Common myeloid progenitor, CD34-positive (primary cell): ENCODE measurements at places on chromosomes 3 and 15.
A peak's percentile ranks its signal among the peaks of the same experiment; 100 is the strongest.

DNA sequence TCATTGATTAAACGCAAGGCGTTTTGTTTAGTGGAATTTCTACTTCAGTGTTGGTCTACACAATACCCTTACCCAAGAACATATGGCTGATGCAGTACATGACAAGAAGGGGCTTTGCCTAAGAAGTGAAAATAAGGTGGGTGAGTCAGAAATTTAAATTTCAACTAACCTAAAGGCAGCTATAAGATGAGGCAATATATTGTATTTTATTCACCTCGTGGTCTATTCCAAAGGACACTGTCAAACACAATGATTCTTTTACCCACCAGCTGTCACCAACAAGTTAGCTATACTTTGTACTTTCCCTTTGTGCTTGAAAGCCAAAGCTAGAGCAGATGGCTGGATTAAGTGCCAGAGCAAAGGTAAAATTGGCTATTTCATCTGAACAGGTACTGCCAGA, 10.9 kb upstream of the SETMAR start:
- peaks cover 13% of the 10 kb centered on the region for H3K4me1 ChIP-seq
- H3K36me3 ChIP-seq = no peaks in the 10 kb centered on the region
- no peak overlapping the region for H3K27ac ChIP-seq
- H3K27me3 ChIP-seq = no peaks in the 10 kb centered on the region

- H3K27ac ChIP-seq = no peak overlapping the region
- no peaks in the 10 kb centered on the region for H3K4me1 ChIP-seq
- H3K36me3 ChIP-seq = peaks cover 18% of the 10 kb centered on the region
- no peak overlapping the region for H3K4me3 ChIP-seq
- no peaks in the 10 kb centered on the region for H3K27me3 ChIP-seq
- DNase-seq = no peak
Measured at GRCh38 chr15:22815766-22816165, 22.7 kb upstream of the NIPA2 start.

- DNase-seq = peak; percentile 28
- H3K4me1 ChIP-seq = no peaks in the 10 kb centered on the region
- H3K4me3 ChIP-seq = no peak overlapping the region
- H3K36me3 ChIP-seq = no peaks in the 10 kb centered on the region
- H3K27ac ChIP-seq = no peak overlapping the region
- no peaks in the 10 kb centered on the region for H3K27me3 ChIP-seq
Measured at GRCh38 chr3:153291059-153291685, 129.1 kb downstream of the RAP2B start.

DNA sequence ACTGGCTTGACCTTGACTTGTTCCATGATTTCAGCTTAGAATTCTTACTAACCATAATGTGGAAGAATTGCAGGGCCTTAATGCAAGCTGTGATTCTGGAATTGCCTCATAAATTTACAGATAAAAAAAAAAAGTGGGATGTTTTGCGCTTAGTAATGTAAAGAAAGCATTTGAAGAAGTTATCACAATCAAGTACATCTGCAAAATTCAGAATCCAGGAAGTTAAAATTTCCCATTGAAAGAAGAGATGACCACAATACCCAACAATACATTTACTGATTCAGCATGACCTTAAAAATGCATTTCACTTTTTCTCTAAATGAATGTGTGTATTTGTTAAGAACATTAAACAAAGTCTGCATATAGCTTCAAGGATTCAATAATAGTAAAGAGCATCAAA, 65.1 kb upstream of the CCNL1 start:
- H3K36me3 ChIP-seq = no peaks in the 10 kb centered on the region
- H3K27me3 ChIP-seq = no peaks in the 10 kb centered on the region
- no peak overlapping the region for H3K27ac ChIP-seq
- no peaks in the 10 kb centered on the region for H3K4me1 ChIP-seq
- DNase-seq = no peak
- H3K4me3 ChIP-seq = no peak overlapping the region

- H3K27ac ChIP-seq = no peak overlapping the region
- no peak overlapping the region for H3K4me3 ChIP-seq
- peaks cover 2% of the 10 kb centered on the region for H3K36me3 ChIP-seq
- no peaks in the 10 kb centered on the region for H3K4me1 ChIP-seq
Measured at GRCh38 chr3:198022604-198023003, 62.6 kb downstream of the LMLN start.

- no peak overlapping the region for H3K27ac ChIP-seq
- H3K36me3 ChIP-seq = no peaks in the 10 kb centered on the region
- DNase-seq = no peak
- H3K27me3 ChIP-seq = peaks cover 2% of the 10 kb centered on the region
Measured at GRCh38 chr3:128568602-128569490, 75.8 kb upstream of the GATA2 start.

DNA sequence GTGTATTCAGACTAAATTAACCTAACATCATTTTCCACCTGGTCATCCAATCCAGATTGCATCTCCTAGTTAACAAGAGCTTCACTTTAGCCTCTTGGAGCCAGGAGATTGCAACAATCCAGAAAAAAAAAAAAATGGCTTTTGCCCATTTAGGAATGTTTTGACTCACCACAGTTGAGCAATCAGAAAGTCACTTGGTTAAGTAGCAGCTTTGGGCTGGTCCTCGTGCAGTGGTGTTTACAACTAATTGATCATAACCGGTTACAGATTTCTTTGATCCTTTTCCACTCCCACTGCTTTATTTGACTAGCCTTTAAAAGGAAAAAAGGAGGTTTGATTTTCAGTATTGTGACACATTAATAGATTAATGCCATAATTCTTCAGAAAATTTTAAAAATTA, 688.8 kb upstream of the CCDC54 start:
- H3K36me3 ChIP-seq = no peaks in the 10 kb centered on the region
- no peak overlapping the region for H3K27ac ChIP-seq
- H3K27me3 ChIP-seq = no peaks in the 10 kb centered on the region
- DNase-seq = no peak
- H3K4me1 ChIP-seq = no peaks in the 10 kb centered on the region

- H3K4me1 ChIP-seq = peaks cover 11% of the 10 kb centered on the region
- H3K27me3 ChIP-seq = peaks cover 6% of the 10 kb centered on the region
- no peak overlapping the region for H3K27ac ChIP-seq
- H3K36me3 ChIP-seq = no peaks in the 10 kb centered on the region
Measured at GRCh38 chr3:24523215-24523614, 28.6 kb upstream of the THRB start.

DNA sequence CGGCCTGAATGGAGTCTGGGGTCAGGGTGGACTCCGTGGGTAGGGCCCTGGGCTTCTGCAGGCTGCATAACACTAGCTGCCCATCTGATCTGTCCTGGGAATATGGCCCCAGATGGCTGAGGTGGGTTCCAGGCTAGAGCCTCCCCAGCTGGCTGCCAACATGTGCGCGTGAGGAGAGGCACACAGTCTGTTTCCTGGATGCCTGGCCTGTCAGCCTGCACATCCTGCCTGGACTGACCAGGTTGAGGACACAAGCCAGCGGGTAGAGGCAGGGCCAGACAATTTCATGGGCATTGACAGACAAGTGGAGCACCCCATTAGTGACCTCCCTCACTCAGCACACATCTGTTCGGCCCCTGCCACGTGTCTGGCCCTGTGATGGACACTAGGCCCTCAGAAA, 29.8 kb upstream of the RPL29 start:
- no peaks in the 10 kb centered on the region for H3K36me3 ChIP-seq
- H3K4me3 ChIP-seq = no peak overlapping the region
- H3K4me1 ChIP-seq = peaks cover 13% of the 10 kb centered on the region
- H3K27me3 ChIP-seq = no peaks in the 10 kb centered on the region
- no peak overlapping the region for H3K27ac ChIP-seq

- H3K4me1 ChIP-seq = no peaks in the 10 kb centered on the region
- no peak for DNase-seq
Measured at GRCh38 chr3:155425396-155425795, 131.9 kb upstream of the STRIT1 start.

DNA sequence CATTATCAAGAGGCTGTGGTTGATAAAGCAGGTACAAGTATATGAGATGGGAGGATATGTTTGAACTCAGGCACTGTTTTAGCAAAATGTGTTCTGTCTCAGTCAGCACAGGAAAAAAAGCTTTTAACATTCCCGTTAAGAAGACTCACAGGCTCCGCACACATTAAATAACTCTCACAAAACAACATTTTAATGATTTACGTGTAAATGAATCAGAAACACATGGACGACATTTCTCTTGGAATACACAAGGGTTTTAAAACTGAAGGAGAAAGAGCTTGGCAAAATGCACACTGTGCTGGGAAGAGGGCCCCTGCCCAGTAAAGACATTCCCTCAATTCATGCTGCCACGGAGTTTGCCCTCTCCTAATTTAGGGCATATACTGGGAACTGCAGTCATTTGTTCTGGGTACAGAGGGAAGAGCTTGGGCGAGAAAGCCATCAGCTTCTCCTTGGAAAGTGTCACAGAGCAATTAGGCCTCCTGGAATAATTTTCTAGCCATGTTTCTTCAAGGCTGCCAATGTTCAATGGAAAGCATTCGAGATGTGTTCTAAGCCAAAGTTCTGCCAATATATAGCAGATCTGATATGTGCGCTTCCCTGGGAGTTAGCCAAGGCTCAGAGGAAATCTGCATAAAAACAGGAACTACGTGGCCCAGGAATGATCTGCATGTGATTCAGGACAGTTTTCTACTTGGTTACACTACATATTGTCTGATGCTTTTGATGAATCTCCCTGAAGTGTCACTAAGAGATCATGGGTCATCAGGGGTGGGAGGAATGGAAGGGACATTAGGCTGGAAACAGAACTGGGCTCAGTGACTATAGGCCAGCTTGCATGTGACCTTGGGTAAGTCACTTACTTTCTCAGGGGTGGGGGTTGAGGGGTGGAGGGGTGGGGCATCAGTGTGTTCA, 2.2 kb upstream of the MASP1 start:
- H3K27me3 ChIP-seq = peaks cover 14% of the 10 kb centered on the region
- H3K4me3 ChIP-seq = no peak overlapping the region

- H3K4me1 ChIP-seq = no peaks in the 10 kb centered on the region
- no peak overlapping the region for H3K4me3 ChIP-seq
- no peaks in the 10 kb centered on the region for H3K36me3 ChIP-seq
- H3K27me3 ChIP-seq = no peaks in the 10 kb centered on the region
- DNase-seq = no peak
- H3K27ac ChIP-seq = no peak overlapping the region
Measured at GRCh38 chr3:110393941-110394340, 677.7 kb upstream of the NECTIN3 start.

GRCh38 chr15:46879032-46879770, 838.1 kb upstream of the SEMA6D start:
- no peaks in the 10 kb centered on the region for H3K36me3 ChIP-seq
- H3K4me1 ChIP-seq = no peaks in the 10 kb centered on the region
- H3K4me3 ChIP-seq = no peak overlapping the region
- no peak overlapping the region for H3K27ac ChIP-seq

- H3K4me1 ChIP-seq = no peaks in the 10 kb centered on the region
- H3K36me3 ChIP-seq = no peaks in the 10 kb centered on the region
- no peak overlapping the region for H3K27ac ChIP-seq
- H3K27me3 ChIP-seq = no peaks in the 10 kb centered on the region
- no peak overlapping the region for H3K4me3 ChIP-seq
- DNase-seq = no peak
Measured at GRCh38 chr15:55031727-55032126, 165.0 kb downstream of the RSL24D1 start.

- DNase-seq = no peak
- H3K27me3 ChIP-seq = no peaks in the 10 kb centered on the region
- H3K36me3 ChIP-seq = peaks cover 3% of the 10 kb centered on the region
- H3K27ac ChIP-seq = no peak overlapping the region
- H3K4me3 ChIP-seq = no peak overlapping the region
Measured at GRCh38 chr15:90004671-90005070, 3.5 kb downstream of the ZNF710 start.

- DNase-seq = no peak
- H3K4me1 ChIP-seq = no peaks in the 10 kb centered on the region
- no peak overlapping the region for H3K27ac ChIP-seq
- no peaks in the 10 kb centered on the region for H3K36me3 ChIP-seq
- H3K4me3 ChIP-seq = no peak overlapping the region
Measured at GRCh38 chr3:89395456-89395855, 288.0 kb downstream of the EPHA3 start.

GRCh38 chr3:171347301-171348039, 112.7 kb downstream of the TNIK start:
- H3K4me3 ChIP-seq = peak overlapping the region; percentile 66
- no peaks in the 10 kb centered on the region for H3K36me3 ChIP-seq

GRCh38 chr15:77870195-77871065, 207.1 kb downstream of the TBC1D2B start:
- no peaks in the 10 kb centered on the region for H3K27me3 ChIP-seq
- H3K36me3 ChIP-seq = no peaks in the 10 kb centered on the region
- H3K4me3 ChIP-seq = no peak overlapping the region
